ENCODE measurements at places on chromosomes 1 and 21.

DNA sequence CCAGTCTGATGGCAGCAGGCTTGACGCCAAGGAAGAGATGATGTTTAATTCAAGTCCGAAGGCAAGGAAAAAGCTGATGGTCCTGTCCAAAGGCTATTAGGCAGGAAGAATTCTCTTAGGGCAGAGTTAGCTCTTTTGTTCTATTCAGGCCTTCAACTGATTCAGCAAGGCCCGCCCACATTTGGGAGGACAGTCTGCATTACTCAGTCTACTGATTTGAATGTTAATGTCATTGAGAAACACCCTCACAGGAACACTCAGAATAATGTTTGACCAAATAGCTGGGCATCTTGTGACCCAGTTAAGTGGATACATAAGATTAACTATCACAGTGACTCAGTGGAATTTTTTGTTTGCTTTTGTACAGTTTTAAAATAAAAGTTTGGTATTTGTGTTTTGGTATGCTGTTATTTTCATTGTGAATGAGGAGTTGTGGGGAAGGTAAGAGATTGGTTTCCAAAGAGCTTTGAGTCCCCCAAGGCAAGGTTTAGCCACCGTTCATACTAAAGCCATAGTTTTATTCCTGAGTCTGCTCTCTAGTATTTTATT lies 1.7 kb upstream of the ZNF691 start:
- DNase-seq = no peak

- no peak for DNase-seq
Measured at GRCh38 chr1:175538442-175538841, 205.0 kb downstream of the TNR start.

- no peak for DNase-seq
Measured at GRCh38 chr21:40176724-40177123, 309.5 kb downstream of the PCP4 start.

- DNase-seq = no peak
Measured at GRCh38 chr1:119737040-119737682, 25.4 kb downstream of the PHGDH start.

- no peak for DNase-seq
Measured at GRCh38 chr1:93770640-93771039, 89.0 kb upstream of the BCAR3 start.

DNA sequence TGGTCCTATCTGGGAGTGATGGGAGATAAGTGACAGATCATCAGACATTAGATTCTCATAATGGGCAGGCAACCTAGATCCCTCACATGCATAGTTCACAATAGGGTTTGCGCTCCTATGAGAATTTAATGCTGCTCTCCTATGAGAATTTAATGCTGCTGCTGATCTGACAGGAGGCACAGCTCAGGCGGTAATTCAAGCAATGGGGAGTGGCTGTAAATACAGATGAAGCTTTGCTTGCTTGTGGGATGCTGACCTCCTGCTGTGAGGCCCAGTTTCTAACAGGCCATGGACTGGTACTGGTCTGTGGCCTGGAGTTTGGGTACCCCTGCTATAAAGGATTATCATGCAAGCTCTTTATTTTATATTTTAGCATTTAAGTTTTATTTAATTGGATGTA lies 72.0 kb downstream of the ZMYM4 start:
- no peak for DNase-seq

DNA sequence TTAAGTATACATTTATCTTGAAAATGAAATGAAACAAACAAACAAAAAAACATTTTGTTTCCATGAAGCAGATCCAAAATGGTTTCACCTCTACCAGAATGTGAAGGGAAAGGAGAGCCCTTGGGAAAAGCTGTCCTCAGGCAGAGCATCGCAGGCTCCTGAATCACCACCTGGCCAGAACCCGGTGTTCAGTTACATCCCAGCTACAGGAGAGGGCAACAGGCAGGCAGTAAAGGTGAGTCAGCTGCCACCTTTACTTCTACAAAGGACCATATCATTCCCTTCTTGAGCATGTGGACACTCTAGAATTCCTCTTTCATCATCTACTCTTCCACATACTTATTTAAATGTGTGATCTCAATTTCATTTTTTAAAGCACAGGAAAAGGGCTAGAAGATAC lies 151.2 kb downstream of the PIGK start:
- no peak for DNase-seq

DNA sequence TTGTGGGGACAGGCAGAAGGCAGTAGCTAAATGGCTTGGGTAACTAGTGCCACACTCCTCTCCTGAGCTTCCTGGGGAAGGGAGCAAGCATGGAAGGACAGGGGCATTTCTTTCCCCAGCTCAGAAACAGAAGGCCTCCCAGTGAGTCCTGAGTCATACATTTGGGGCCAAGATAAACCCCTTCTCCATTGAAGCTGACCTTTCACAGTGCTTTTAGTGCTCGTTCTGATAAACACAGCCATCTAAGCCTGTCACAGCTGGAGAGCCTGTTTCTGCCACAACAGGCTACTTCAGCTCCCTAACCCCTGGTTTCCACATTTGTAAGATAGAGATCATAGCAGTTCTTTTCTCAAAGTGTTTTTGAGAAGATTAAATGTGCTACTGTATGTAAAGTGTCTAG lies 374.0 kb downstream of the LMX1A start:
- DNase-seq = no peak

GRCh38 chr1:25091658-25092057 lies 140.6 kb downstream of the SYF2 start:
- no peak for DNase-seq

- no peak for DNase-seq
Measured at GRCh38 chr21:41254090-41254700, 62.4 kb upstream of the FAM3B start.

DNA sequence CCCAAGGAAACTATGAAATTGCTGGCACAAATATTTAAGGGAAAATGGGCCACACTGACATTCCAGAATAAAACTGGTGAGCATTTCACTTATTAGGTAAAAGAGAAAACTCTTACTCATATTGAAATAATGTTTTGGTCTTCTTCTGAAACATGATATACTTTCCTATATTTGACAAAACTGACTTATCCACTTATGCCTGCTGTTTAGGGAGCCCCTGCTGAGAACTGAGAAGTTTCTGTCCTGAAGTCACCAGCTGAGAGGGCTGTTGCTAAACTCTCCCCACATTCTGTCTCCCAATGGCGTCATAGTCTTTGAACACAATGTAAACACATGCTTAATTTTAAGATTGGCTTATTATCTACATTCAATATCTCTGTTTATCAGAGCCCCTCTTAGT lies 46.8 kb upstream of the ZC3H11B start:
- DNase-seq = no peak

DNA sequence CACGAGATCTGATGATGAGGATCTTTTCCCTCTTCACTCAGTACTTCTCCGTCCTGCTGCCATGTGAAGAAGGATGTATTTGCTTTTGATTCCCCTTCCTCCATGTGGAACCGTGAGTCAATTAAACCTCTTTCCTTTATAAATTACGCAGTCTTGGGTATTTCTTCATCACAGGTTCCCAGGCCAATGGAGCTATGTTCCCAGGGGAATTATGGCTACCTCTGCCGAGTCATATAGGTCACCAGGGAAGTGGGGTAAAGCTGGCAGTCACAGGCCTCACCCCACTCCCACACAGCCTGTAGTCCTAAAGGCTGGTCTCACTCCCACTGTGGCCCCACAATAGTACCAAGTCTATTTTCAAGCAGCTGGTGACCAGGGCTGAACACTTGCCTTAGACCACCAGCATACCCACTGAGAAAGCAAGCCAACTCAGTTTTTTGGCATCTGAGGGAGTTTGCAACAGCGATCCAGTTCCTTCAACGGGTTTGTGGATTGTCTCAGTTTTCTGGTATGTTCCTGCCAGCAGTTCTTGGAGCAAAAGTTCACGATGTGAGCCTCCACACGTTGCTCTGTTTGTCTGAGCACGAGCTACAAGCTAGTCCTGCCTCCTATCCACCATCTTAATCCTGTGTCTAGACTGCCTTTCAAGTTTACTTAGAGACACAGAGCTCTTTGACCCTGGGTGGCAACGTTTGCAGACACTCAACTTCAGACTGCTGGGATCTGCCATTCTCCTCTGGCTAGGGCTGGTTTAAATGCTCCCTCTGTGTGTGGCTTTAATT lies 104.5 kb downstream of the CENPF start:
- DNase-seq = no peak

DNA sequence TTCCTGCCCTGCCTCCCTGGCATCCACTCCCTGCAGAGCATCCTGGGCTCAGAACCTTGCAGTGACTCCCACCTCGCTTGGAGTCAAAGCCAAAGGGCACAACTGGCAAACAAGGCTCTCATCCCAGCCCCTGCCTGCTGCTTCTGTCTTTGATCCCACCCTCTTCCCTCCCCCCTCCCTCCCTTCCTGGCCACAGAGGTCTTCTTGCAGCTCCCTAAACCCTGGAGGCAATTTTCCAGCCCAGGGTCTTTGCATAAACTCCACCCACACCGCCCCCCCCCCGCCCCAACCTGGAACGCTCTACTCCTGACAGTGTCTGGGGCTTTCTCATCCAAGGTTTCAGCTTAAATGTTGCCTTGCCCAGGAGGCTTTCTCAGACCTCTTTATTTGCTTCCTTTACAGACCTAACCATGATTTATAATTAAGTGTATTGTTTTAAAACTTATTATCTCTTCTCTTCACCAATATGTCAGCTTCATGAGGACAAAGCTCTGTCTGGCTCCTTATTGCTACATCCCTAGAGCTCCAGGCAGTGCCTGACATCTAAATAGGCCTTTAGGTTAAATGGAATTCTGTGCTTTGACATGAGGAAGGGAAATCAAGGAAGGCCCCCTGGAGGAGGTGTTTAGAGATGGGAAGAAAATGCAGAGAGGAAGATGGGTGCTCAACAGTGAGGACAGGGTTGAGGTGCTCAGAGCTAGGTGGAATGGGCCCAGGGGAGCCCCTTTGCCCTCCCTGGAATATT lies 37.7 kb upstream of the PADI1 start:
- no peak for DNase-seq

Measured in cortex of kidney (tissue), 1 donor.